ENCODE measurements at places on chromosomes 12 and 14.

- DNase-seq: no peak
- peaks cover 17% of the 10 kb centered on the region for H3K36me3 ChIP-seq
- no peak overlapping the region for H3K27ac ChIP-seq
Observed at GRCh38 chr14:74655599-74656395, 43.8 kb upstream of the LTBP2 start.

- H3K27ac ChIP-seq: no peak overlapping the region
- no peaks in the 10 kb centered on the region for H3K36me3 ChIP-seq
- peaks cover 12% of the 10 kb centered on the region for H3K4me1 ChIP-seq
- DNase-seq: no peak
Observed at GRCh38 chr12:108309674-108310312, 29.3 kb downstream of the CMKLR1 start.

DNA sequence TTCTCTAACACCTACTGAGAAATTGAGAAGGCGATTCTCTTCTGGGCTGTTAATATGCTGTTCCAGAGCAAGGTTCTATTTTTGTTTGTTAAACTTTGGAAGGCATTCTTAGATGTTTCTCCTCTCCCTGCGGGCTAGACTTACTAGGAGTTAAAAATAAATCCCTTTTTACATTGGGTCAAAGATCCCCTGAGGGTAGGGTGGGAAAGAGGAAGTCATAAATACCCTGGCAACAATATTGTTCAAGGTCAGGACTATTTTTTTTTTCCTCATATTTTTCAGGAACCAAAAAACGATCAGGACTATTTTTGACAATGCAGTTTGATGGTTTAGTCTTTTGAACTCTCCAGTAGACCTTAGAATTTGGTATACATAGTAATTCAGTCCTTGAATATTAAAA lies 12.0 kb upstream of the SLC2A14 start:
- H3K4me1 ChIP-seq: no peaks in the 10 kb centered on the region
- no peaks in the 10 kb centered on the region for H3K36me3 ChIP-seq
- H3K27me3 ChIP-seq: peaks cover 25% of the 10 kb centered on the region
- H3K4me3 ChIP-seq: no peak overlapping the region

DNA sequence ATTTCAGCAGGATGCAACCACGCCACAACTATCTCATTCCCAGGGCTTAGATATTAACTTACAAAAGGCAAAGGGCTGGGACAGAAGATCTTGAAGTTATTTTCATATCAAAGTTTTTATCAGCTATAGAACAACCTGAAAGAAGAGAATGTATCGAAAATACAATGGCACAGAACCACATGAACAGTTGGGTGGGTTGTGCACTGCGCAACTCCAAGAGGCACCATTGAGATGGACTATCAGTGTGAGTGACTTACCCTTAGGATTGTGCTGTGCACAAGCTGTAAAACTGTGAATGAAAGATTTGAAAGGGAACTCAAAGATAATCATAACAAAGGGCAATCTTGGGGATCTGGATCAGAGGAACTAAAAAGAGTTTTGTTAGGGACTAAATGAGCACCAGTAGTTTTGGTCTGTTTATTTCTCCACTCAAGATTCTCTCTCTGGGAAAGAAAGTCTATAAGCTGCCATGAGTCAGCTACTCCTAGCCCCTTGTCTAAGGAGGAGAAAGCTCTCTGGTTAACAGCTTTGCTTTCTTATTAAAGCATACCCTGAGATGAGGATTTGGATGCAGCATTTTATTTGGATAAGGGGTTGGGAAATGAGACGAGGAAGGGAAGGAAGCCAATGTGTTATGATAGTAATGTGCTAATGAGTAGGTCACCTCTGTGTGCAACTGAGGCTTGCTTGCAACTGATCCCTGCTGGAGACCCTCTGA lies 62.2 kb downstream of the TBX5 start:
- no peak overlapping the region for H3K4me3 ChIP-seq
- no peaks in the 10 kb centered on the region for H3K4me1 ChIP-seq
- no peak for DNase-seq
- no peaks in the 10 kb centered on the region for H3K36me3 ChIP-seq
- H3K27ac ChIP-seq: no peak overlapping the region
- no peaks in the 10 kb centered on the region for H3K27me3 ChIP-seq

- no peak for DNase-seq
- peak overlapping the region; percentile 97 for H3K4me3 ChIP-seq
- H3K27ac ChIP-seq: peak overlapping the region; percentile 94
- H3K36me3 ChIP-seq: peaks cover 3% of the 10 kb centered on the region
- peaks cover 21% of the 10 kb centered on the region for H3K27me3 ChIP-seq
Observed at GRCh38 chr12:118373616-118374015, 909 bp upstream of the TAOK3 start.

GRCh38 chr12:107590814-107591375 lies 94.7 kb upstream of the PWP1 start:
- H3K27me3 ChIP-seq: no peaks in the 10 kb centered on the region
- DNase-seq: no peak
- H3K36me3 ChIP-seq: peaks cover 20% of the 10 kb centered on the region
- H3K4me3 ChIP-seq: no peak overlapping the region

DNA sequence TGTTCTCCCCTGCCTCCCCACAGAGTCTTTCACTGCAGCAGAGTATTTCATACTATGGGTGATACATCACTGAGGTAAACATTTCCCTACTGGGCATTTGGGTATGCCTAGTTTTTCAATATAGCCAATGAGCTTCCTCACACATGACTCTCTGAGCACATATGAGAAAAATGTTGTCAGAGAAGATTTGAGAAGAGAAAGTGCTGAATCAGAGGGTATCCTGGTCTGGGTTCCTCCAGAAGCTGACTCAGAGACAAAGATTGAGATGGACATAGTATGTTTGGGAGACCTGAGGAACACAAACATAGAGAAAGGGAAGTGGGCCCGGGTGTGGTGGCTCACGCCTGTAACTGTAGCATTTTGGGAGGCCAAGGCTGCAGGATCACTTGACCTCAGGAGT lies 12.6 kb downstream of the SLC8B1 start:
- no peak overlapping the region for H3K4me3 ChIP-seq
- no peaks in the 10 kb centered on the region for H3K27me3 ChIP-seq
- peaks cover 55% of the 10 kb centered on the region for H3K36me3 ChIP-seq
- H3K4me1 ChIP-seq: peaks cover 2% of the 10 kb centered on the region
- no peak for DNase-seq

DNA sequence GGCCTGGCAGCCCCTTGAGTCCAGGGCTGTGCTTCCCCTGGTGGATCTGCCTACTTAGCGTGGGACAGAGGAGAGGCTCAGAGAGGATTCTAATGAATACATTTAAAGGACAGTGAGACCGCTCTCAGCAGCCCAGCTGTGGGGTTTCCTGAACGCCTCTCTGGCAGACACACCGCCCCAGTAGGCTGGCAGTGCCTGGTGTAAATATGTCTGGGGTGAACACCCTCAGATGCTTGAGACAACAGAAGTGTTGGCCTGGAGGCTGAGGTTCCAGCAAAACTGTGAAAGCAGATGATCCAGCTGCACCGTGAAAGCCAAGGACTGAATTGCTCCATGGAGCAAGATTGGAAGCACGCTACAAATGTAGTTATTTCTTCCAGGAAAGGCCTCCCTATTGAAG lies 55.1 kb downstream of the LRRC74A start:
- H3K36me3 ChIP-seq: no peaks in the 10 kb centered on the region
- H3K27ac ChIP-seq: no peak overlapping the region
- no peak overlapping the region for H3K4me3 ChIP-seq
- DNase-seq: no peak
- H3K4me1 ChIP-seq: peaks cover 12% of the 10 kb centered on the region

Measured in activated naive CD4-positive, alpha-beta T cell treated with anti-CD3 and anti-CD28 coated beads, Interleukin-2, amount 10 ng/mL, durations not matched to agents 7 days and 5 days (primary cell).